ENCODE measurements at places on chromosomes 1 and 21. TPM values are rescaled to one million over a fixed set of nuclear protein-coding genes. Genes with fewer than 3 reads are reported as not detected.

Gene CHRM3
- total RNA-seq = 2.0 TPM

Gene CYP2J2
- 10.1 TPM for total RNA-seq

Gene MMP23B
- total RNA-seq = 30.7 TPM

Gene BNIPL
- 37.0 TPM for total RNA-seq

Gene SLC41A1
- 7.6 TPM for total RNA-seq

Gene ZNF683
- not detected for total RNA-seq

Gene PARP1
- total RNA-seq = 63.6 TPM

Gene PPP1R12B
- 43.0 TPM for total RNA-seq

Gene FCRL6
- 0.49 TPM for total RNA-seq

Gene TIE1
- total RNA-seq = 19.5 TPM

Gene KIAA1614
- total RNA-seq = 4.5 TPM

Gene RIPPLY3
- total RNA-seq = 0.20 TPM

Gene GUCA2B
- total RNA-seq = not detected

Gene DUSP12
- total RNA-seq = 24.6 TPM

Gene RRP15
- 10.1 TPM for total RNA-seq

Gene DAB1
- total RNA-seq = 1.4 TPM
